AG20443 (cell line): ENCODE measurements at places on chromosomes 2 and 18.

DNA sequence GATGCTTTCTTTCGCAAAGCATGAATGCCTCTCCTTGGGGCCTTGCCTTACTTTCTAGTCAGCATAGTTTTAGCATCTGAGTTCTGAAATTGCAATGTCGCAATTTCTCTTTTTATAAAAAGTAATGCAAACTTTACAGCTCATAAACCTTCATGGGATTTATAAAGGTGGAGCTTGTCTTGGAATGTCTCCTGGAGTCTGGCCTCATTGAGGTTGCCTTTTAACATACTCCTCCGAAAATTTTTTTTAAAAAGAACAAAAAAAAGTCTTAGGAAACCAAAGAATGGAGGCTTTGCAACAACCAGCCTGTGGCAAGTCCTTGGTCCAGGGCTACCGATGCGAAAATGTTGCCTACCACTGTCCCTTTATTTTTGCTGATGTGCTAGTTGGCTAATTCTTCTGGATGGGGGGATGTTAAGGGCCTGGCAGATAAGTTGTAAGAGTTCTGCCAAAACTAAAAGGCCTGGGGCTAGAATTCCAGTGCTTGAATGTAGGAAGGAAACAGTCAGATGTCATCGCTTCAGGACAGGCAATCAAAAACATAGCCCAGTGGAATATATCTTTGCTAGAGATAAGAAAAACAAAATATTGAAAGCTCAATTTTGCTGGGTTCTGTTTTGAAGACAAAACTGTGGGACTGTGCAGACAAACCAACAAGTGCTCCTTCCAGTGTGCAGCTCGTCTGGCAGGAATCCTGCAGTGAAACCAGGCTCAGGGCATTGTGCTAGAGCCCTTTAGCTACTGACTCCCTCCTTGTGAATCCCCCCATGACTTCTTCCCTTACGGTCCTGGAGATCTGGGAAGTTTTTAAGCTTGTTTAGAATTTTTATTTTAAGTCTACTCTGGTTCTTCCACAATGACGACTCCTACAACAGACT is 213.0 kb downstream of the PIEZO2 start:
- peak; percentile 20 for DNase-seq

- DNase-seq, result no peak
Observed at GRCh38 chr2:151845481-151845880, 17.3 kb upstream of the ARL5A start.

GRCh38 chr18:54323970-54324369 is 33.7 kb downstream of the STARD6 start:
- DNase-seq, result no peak

GRCh38 chr2:2044269-2045057 is 286.6 kb downstream of the MYT1L start:
- no peak for DNase-seq

DNA sequence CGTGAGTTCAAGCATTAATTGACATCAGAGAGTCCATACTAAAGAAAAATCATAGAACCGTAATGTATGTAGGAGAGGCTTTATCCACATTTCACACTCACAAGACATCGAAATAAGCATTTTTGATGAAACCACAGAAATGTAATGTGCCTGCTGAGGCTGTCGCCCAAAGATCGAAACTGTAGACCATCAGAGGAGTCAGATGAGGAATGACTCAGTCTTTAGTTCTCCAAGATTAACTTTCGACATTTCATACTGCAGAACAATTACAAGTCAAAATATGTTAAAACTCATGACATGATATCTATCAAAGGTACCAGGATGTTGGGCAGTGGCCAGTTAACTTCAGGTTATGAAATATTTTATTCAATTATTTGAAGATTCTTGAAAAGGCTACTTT is 79.6 kb downstream of the RAB31 start:
- DNase-seq, result no peak

DNA sequence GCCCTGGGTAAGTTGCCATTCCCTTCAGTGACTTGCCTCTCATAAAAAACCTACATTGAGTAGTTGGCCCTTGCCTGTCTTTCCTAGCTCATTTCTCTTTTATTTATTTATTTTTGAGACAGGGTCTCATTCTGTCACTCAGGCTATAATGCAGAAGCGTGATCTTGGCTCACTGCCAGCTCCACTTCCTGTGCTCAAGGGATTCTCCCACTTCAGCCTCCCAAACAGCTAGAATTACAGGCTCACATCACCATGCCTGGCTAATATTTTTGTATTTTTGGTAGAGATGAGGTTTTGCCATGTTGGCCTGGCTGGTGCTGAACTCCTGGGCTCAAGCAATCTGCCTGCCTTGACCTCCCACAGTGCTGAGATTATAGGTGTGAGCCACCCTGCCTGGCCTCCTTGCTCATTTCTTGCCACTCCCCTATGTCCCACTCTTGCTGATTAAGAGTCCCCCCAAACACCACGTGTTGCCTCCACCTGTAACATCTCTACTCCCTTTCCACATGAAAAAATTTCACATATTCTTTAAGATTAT is 12.6 kb downstream of the EVA1A start:
- no peak for DNase-seq

- peak; percentile 59 for DNase-seq
Observed at GRCh38 chr18:9683418-9684396, 24.4 kb upstream of the RAB31 start.

DNA sequence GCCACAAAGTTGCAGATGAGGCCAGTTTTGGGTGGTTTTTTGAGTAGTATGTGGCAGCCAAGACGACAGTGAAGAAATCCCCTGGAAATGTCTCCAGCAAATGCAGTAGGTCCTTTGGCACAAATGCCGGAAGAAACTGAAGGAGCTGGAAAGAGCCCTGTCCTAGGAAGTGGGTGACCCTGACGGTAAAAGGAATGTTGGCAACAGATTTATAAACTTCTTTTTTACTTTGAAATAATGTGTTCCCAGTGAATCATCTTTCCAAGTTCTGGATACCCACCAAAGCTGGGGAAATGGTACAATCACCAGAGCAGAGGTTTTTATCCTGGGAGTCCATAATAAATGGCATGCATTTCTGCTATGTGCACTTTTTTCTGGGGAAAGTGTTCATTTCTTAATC is 112.9 kb downstream of the CSRNP3 start:
- DNase-seq, result peak; percentile 16

GRCh38 chr2:140344838-140345237 is 1564.6 kb upstream of the NXPH2 start:
- no peak for DNase-seq

GRCh38 chr2:45391866-45392265 is 219.2 kb downstream of the SRBD1 start:
- peak; percentile 17 for DNase-seq

GRCh38 chr2:226712941-226713340 is 86.7 kb downstream of the IRS1 start:
- DNase-seq, result no peak

DNA sequence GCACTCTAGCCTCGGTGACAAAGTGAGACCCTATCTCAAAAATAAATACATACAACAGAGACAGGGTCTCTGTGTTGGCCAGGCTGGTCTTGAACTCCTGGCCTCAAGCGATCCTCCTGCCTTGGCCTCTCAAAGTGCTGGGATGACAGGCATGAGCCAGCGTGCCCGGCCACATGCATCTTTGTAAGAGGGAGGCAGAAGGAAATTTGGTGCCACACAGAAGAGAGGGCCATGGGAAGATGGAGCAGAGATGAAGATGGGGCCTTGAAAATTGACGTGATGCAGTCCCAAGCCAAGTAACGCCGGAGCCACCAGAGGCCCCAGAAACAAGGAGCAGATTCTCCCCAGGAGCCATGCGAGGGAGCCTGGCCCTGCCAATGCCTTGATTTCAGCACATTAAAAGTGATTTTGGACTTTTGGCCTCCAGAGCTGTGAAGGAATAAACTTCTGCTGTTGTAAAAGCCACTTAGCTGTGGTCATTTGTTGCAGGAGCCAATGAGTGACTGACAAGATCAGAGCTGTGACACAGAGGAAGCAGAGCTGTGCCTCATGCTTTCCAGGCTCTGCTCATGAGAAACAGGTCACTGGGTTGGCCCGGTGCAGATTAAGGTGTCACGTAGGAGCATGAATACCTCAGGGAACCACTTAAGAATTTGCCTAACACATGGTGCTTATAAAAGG is 2.7 kb upstream of the SLC66A2 start:
- no peak for DNase-seq

GRCh38 chr2:32947076-32947483 is 327 bp downstream of the LTBP1 start:
- peak; percentile 49 for DNase-seq

GRCh38 chr18:39962546-39962945 is 1992.5 kb upstream of the PIK3C3 start:
- DNase-seq, result no peak

- DNase-seq, result no peak
Observed at GRCh38 chr2:66457545-66457944, 22.6 kb downstream of the MEIS1 start.

GRCh38 chr18:48663096-48663930 is 124.5 kb downstream of the CTIF start:
- no peak for DNase-seq

GRCh38 chr2:200693836-200694470 is 108.1 kb downstream of the AOX1 start:
- DNase-seq, result no peak

- DNase-seq, result peak; percentile 57
Observed at GRCh38 chr2:173884025-173884802, 81.0 kb downstream of the SP3 start.

DNA sequence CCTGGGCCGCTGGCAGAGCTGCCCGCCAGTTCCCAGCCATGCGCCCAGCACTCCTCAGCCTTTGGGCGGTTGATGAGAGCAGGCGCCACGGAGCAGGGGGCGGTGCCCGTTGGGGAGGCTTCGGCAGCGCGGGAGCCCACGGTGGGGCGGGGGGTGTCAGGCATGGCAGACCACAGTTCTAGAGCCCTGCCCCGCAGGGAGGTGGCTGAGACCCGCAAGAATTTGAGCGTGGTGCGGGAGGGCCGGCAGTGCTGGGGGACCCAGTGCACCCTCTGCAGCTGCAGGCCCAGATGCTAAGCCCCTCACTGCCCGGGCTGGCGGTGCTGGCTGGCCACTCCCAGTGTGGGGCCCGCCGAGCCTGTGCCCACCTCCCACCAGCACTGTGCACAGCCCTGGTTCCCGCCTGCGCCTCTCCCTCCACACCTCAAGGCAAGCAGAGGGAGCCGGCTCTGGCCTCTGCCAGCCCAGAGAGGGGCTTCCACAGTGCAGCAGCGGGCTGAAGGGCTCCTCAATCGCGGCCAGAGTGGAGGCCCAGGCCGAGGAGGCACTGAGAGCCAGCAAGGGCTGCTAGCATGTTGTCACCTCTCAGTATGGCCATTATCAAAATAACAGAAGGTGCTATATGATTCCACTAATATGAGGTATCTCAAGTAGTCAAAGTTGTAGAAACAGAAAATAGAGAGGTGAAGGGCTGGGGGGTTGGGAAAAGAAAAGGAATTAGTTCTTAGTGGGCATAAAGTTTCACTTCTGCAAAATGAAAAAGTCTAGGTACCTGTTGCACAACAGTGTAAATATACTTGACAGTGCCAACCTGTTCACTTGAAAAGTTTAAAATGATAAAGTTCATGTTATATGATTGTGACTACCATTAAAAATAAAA is 72.3 kb downstream of the SH3YL1 start:
- no peak for DNase-seq

- no peak for DNase-seq
Observed at GRCh38 chr2:159910951-159911350, 112.9 kb upstream of the CD302 start.

GRCh38 chr2:231708773-231709635 is 679 bp downstream of the PTMA start:
- peak; percentile 28 for DNase-seq

- no peak for DNase-seq
Observed at GRCh38 chr18:53772293-53772692, 452.2 kb downstream of the MBD2 start.

DNA sequence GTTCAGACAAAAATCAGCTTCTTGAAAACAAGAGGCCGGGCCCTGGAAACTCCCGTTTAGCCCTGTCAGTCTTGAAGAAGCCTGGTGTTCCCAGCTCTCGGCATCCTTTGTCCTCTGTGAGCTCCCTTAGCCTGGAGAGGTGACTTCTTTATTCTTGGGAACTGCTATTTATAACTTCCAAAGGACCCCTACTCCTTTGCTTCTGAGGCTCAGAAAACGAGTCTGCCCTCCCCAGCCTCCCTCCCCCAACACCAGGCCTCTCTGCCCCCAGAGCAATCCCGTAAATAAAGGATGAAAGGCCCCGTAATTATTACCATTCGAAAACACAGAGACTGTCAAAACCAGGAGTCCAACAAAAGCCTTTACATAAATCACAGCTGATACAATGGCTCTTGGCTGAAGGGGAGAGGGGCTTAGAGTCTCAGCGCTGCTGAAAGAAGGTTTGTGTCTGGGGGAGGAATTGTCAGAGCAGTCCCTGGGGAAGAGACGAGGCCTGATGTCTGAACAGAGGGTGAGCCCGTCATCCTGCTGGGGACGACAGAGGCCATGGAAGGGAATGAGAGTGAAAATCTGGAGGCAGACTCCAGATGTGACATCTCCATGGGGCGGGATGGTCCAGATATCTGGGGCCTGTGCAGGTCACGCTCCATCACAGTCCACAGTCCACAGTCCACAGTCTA is 283.0 kb downstream of the MYCN start:
- no peak for DNase-seq

DNA sequence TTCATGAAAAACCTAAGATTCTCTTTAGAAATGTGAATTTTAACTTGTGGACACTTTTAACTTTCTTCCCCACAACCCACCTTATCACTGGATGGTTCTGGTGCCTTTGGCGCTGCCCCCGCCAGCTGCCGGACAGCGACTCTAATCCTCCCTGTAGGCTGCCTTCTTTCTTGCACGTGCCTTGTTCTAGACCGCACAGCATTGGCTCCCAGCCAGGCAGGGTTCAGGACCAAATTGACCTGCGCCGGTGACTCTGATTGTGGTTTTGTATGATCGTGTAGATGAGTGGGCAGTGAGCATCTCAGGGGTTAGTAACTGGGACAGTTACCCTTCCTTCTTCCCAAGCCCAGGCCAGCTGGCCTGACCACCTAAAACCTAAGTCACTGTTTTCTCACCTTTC is 106.8 kb downstream of the ASAP2 start:
- no peak for DNase-seq

DNA sequence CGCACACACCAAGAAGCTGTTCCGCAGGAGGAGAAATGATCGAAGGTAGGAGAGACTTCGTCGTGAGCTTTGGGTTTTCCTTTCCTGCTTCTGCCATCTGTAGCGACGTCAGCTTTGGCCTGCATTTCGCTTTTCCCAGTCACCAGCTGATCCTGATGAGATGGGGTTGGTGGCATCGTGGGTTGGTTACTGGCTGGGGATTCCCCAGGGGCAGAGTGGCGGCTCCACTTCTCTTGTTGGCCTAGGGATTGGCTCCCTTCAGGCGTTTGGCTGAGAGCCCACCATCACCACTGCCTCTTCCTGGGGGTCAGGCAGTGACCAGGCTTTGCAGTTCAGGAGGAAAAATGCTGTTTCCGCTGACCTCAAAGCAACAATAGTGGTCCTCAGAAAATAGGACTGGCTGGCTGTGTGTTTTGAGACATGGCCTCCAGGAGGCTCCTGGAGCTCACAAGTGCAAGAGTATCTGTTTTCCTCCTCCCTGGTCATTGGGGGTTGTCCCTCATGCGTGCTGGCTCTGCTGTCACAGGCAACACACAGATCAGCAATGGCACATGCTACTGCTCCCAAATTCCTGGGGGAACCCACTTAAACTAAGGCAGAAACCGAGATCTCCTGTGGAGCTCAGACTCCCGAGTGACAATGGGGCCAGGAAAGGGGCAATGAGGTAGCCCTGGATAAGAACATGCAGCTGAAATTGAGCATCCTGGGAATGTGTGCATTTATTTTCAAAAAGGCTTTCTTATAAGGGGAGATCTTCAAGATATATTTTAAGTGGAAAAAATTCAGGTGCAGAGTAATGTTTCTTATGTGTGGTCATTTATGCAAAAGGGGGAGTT is 173.0 kb downstream of the CTIF start:
- peak; percentile 76 for DNase-seq

GRCh38 chr2:223674998-223675609 is 72.9 kb upstream of the SCG2 start:
- peak; percentile 55 for DNase-seq

GRCh38 chr18:37400802-37401201 is 164.8 kb downstream of the CELF4 start:
- no peak for DNase-seq
